ENCODE measurements at places on chromosomes 5 and 9.
A peak's percentile ranks its signal among the peaks of the same experiment; 100 is the strongest.

- DNase-seq: no peak
Measured at GRCh38 chr5:164303646-164304215, 798.3 kb downstream of the MAT2B start.

DNA sequence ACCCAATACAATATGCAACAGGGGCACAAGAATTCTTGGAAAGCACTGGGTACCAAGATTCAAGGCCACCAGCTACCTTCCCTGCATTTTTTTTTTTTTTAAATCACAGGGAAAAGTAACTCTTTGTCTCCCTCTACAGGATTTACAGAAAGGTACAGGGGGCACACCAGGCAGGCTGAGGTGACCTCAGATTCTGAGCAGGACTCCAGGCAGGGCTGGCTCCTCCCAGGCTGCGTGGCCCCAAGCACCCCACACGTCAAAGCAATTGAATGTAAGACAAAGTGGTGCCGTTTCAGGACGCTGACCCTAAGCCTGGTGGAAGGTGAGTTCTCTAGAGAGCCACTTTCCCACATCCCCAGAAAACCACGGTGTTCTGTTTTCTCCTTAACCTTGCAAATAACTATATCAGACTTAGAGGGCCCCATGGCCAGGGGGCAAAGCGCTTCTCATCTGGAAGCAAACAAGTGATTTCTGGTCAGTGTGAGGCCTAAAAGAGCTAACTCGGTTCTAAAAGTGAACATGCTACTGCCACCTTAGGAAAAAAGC is 222.6 kb downstream of the ROR2 start:
- peak; percentile 24 for DNase-seq

DNA sequence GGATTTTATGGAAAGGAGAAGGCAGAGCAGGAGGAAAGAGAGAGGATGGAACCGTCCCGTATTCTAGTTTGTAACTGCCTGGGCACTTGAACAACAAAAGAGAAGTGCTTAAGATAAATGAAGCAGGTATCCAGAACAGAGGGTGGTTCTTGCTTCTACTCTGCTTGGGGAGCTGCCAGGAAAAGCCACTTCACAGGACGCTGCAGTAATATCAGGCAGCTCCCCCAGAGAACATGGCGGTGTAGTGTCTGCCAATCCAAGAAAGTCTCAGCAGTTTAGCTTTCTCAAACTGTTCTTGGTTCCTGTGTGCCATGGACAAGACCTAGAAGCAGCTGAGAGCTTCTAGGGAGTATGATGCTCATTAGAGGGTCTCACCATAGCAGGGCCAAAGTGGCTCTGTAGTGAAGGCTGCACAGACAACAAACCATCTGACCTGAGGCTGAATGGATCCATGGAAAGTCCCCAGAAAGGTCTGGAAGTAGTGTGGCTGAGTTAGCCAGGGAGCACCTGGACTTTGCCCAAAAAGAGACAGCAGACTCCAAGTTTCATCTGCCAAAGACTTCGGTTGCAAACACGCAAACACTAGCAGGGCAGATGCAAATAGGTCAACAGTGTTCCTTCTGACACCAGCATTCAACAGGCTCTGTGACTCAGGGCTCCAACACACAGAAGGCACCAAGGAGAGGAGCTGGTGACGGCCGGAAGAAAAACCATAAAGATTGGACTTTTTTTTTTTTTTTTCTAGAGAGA is 72.2 kb upstream of the TNFSF8 start:
- DNase-seq: peak; percentile 52

DNA sequence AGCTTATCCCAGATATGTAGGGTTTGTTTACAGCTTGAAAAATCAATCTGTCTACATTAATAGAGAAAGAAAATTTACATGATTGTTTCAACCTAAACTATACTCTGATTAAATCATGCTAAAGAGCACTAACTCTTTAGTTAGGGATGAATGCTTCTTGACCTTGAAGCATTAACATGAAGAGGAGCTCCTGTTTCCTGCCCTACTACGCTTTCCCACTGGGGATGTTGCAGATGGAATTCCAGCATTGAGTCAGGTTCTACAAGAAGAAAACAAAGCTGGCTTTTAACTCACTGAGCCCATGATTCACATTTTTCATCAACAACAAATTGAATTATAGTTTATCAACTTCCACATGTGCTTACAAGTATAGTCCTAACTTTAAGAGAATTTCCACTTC is 471.3 kb downstream of the TMEM232 start:
- DNase-seq: no peak

DNA sequence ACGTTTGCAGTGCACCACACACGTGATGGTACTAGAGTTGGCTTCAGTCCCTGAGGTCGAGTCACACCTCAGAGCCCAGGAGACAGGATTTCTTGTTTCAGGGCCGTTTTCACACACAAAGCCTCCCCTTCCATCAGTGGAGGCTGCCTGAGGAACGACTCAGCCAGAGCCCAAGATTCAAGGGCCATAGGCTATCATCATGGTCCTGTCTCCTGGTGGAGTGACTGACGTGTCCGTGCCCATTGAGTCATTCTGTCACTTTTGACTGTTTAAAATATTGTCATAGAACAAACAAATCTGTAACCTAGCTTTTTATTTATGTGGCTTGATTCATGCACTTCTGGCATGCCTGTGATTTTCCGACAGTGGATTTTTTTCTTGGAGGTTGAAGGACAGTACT is 28.3 kb downstream of the CAMK2A start:
- DNase-seq: no peak

DNA sequence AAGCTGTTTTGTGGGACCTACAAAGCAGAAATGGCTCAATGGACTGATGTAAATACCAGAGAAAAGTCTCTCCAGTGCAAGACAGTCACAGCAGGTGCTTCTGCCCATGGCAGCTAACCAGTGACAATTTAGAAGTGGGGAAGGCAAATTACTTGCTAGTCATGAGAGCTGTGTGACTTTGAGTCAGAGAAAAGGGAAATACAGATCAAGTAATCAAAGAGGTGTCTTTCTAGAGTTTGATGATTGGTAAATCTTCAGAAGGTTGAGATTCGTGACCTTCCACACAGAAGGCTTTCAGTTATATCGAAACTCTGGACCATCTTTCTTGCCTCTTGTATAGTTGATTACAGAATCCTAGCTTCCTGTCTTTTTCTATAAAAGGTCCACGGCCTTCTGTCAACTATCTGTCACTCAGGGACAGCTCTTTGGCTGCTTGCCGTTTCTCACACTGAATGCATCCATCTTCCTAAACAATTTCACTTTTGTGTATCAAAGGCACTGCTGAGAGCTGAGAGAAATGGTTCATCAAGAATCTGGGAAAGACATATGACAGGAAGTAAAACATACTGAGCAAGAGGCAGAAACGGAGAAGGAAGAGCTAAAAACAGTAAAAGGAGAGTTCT is 993.9 kb upstream of the ACO1 start:
- DNase-seq: peak; percentile 41

DNA sequence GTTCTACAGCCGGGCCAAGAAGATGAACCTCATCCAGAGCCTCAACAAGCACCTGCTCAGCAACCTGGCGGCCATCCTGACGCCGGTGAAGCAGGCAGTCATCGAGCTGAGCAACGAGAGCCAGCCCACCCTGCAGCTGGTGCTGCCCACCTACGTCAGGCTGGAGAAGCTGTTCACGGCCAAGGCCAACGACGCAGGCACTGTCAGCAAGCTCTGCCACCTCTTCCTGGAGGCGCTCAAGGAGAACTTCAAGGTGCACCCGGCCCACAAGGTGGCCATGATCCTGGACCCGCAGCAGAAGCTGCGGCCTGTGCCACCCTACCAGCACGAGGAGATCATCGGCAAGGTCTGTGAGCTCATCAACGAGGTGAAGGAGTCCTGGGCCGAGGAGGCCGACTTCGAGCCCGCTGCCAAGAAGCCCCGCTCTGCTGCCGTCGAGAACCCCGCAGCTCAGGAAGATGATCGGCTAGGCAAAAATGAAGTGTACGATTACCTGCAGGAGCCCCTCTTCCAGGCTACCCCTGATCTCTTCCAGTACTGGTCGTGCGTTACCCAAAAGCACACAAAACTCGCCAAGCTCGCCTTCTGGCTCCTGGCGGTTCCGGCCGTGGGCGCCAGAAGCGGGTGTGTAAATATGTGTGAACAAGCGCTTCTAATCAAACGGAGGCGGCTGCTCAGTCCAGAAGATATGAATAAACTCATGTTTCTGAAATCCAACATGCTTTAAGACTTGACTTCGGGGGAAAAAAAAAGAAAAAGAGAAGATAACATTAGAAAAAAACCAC is 28.5 kb downstream of the AMBP start:
- no peak for DNase-seq

- DNase-seq: no peak
Measured at GRCh38 chr9:136688274-136689107, 1.2 kb upstream of the AGPAT2 start.

DNA sequence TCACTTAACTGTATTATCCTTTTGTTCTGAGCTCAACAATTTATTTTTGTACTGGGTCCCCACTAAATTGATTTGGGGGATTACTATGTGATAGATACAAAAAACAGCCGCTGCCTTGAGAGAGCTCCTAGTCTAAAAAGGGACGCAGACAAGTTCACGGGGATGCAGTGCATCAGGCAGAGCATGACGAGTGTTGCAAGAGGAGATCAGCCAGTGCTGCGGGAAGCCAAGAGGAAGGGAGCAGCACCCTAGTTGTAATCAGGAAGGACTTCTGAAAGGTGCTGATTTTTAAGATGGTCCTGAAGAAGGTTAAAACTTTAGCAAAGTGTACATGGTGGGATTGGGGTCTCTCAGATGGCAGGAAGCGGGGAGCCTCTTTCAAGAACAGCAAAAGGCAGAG is 15.8 kb downstream of the GALNT10 start:
- no peak for DNase-seq

GRCh38 chr9:69019808-69020207 is 5.9 kb upstream of the PRKACG start:
- no peak for DNase-seq
